Left renal cortex interstitium (tissue), 4 donors: ENCODE measurements at places on chromosomes 3 and 15.
A peak's percentile ranks its signal among the peaks of the same experiment; 100 is the strongest.

- no peak for DNase-seq
Measured at GRCh38 chr3:193800138-193801043, 207.4 kb downstream of the OPA1 start.

GRCh38 chr3:34363881-34364280, 565.5 kb downstream of the PDCD6IP start:
- no peak for DNase-seq

DNA sequence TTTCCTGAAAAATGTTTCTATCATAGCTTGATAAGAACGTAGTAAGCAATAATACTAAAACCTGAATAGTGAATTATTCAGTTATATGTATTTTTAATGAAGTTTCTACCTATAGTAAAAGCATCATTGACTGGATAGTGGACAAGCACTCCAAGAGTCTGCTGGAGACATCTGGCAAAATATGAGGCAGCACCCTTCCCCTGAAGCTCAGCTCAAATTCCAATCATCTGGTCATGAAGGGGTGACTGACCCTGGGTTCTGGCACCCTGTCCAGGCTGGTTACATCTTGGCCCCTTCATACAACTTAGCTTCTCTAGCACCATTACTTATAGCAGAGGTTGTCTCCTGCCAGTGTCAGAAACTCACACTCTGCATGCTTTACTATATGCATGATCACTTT, 455.4 kb downstream of the RAP2B start:
- DNase-seq: no peak

DNA sequence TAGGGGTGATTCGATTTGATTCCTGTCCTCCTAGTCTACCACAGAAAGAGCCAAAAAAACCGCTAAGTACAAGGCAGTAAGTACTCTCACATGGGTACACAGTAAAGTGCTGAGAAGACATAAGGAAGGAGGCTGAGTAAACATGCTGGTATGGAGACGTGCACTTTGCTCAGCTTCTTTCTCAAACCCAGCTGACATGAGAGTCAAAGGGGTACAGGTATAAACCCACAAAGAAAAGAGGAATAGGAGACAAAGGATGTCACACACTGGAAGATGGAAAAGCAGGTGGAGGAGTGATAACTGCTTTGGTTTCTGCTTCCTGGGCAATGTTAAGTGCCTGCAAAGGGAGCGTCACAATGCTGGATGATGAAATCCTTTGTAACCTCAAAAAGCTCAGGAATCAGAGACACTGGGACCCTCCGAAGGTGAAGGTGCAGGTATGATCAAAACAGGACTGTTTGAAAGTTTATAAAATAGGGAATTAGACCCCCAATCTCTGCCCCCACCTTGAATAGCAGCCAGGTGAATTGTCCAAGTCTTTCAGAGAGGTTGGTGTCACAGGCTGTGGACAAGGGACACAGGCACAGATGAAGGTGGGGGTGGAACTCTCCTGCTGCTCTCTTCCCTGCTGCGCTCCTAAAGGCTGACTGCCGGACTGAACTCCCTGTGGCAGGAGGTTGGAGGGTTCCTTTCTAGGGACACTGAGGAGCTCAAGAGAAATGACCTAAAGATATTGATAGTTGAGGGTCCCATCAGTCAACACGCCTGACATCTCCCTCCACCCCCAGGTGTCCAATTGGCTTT, 101.8 kb downstream of the RAB11A start:
- DNase-seq: no peak

GRCh38 chr15:68781217-68781616, 39.5 kb downstream of the ANP32A start:
- no peak for DNase-seq

GRCh38 chr15:60585743-60586708, 107.1 kb upstream of the ICE2 start:
- no peak for DNase-seq

DNA sequence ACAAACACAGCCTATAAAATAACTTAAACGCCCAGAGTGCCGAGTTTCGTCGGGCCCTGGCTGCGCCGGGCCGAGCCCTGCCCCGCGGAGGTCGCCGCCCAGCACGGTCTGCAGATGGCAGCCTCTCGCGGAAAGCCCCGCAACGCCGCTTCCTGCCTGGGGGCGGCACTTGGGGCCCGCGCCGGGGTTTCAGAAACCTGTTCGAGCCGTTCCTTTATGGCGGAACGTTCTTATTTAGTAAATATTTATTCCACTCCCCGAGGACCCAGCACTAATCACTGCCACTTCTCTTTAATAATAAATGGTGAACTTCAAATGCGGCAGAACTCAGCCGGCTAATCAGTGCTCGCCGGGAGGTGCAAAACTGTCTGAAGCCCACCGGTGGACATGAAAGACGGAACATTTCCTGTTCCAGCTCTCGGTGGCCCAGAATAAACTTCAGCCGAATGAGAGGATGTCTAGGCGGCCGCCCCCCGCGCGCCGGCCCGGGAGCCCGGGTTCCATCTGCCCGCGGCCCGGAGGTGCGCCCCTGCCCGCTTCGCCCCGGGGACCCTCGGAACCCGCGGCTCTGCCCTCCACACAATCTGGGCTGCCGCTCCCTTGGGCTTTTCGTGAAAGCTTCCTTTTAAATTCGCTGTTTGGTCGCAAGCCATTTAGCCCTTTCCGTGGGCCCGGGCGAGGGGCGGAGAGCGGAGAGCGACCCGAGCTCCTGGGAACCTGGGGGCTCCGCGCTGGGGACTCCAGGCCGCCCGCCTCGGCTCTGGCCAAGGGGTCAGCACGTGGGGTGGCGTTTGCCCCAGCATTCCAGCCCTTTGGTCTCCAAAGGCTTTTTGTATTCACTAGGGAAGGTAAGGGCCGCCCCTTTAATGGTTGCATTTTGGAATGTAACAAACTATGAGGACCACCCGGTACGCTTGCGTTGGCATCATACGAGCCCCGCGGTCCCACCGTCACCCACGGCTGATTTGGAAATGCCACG, 110.8 kb upstream of the ATP11B start:
- DNase-seq: peak; percentile 25

DNA sequence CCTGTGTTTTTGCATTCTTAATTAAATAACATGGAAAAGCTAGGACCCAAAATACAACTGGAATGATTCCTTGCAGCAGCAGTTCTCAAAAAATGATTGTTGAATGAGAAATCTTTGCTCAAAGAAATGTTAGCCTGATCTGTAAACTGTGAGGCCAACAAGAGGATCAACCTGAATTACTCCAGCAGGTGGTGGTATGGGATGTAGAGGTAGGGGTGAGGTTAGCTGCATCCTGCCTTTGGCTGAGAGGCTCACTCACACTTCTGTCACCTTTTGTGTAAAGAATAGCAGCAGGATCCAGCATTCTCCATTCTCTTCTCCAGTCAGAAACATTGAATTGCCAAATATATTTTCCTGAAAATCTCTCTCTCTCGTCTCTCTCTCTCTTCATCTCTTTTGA, 26.5 kb upstream of the FAM98B start:
- DNase-seq: no peak

DNA sequence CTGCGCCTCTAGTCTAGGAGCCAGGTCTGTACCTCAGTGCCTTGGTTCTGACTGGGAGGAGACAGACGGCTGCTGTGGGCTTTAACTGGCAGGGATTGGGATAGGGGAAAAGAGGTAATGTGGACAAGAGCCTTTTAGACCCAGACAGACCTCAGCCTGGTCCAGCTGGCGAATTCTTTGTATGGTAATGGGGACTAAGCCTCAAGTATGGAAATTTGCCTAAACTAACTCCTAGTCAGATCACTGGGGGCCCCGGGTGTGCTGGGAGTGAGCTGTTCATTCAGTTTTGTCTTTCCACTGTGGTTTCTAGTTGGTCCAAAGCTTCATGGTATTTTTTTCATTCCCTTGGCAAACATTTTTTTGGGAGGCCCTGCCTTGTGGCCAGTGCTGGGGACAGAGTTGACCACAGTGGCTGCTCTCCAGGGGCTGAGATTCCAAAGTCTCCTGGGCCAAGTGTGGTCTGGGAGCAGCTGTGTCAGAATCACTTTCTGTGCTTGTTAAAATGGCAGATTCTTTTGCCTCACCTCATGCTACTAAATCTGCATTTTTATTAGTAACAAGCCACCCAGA, 261.4 kb upstream of the C2CD4B start:
- no peak for DNase-seq

- DNase-seq: no peak
Measured at GRCh38 chr15:95459273-95459672, 871.2 kb upstream of the NR2F2 start.

- no peak for DNase-seq
Measured at GRCh38 chr3:30768046-30768445, 126.4 kb downstream of the GADL1 start.

GRCh38 chr3:115958526-115958925, 335.2 kb downstream of the GAP43 start:
- DNase-seq: no peak

- no peak for DNase-seq
Measured at GRCh38 chr15:48887144-48887543, 9.2 kb downstream of the EID1 start.

GRCh38 chr15:71893691-71894090, 83.3 kb downstream of the NR2E3 start:
- no peak for DNase-seq

DNA sequence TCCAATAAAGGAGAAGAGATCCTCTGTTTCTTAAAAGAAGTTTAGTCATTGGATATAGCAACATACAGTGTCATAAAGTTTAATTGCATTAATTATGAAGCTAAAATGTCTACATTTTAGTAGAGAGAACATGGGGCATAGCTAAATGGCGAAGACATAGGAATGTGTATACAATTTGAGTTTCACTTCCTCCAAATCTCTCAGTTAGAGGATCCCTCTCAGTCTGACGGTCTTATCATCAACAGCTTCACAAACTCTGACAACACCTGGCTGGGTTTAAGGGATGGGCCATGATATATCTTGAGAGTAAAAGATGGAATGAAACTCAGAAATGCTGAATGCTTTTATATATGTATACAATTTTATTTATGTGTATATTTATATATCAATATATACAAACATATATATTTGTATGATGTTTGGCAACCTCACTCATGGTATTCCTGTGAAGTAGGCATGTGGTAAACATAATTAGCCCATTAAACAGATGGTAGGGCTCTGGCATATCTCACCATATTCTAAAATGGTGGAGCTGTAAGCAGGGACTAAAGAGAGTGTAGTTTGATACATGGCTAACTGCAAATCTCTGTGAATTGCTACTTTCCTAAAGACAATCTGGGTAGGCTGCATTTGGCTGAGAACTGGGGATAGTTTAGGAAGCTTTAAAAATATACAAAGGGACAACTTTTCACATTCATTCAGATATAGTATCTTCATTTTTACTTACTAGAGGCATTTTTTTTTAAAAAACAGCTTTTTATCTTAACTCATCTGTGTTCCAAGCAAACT, 111.6 kb downstream of the TIGIT start:
- no peak for DNase-seq

GRCh38 chr3:127771746-127772145, 50.6 kb downstream of the MGLL start:
- no peak for DNase-seq

DNA sequence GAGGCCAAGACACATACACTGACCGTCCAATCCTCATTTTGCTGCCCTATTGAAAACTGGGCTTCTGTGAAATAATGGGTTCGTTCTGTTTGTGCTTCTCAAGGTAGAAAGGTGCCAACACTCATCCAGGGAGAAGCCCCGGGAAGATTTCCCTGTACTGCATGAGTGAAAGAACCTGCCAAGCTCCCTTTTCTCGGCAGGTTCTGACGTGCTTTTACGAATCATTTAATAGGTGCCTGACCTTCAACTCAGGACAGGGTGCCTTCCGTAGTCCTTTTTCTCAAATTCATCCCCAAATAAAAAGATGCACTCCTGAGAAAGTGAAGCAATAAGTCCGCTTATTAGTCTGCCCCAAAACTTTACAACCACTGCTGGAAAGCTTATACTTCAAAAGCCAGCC, 64.2 kb downstream of the B3GNT5 start:
- no peak for DNase-seq

DNA sequence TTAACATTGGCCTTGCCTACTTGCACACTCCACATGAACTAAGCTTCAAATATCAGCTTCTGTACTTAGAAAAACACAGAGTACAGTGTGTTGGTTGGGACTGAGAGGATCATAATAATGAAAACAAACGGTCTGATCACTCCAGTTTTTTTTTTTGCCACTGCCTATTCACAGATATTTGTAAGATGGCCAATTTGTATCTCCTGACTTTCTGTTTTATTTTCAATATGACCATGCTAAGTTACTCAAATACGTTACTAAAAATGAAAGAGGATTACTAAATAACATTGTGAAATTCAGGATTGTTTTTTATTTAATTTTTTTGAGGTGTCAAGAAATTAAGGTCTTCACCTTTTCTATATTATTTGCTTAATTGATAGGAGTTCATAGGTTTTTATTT, 595.1 kb downstream of the TUSC7 start:
- no peak for DNase-seq

- DNase-seq: no peak
Measured at GRCh38 chr3:161894657-161895056, 398.0 kb downstream of the OTOL1 start.

GRCh38 chr15:33032053-33032452, 162.5 kb downstream of the FMN1 start:
- DNase-seq: no peak

DNA sequence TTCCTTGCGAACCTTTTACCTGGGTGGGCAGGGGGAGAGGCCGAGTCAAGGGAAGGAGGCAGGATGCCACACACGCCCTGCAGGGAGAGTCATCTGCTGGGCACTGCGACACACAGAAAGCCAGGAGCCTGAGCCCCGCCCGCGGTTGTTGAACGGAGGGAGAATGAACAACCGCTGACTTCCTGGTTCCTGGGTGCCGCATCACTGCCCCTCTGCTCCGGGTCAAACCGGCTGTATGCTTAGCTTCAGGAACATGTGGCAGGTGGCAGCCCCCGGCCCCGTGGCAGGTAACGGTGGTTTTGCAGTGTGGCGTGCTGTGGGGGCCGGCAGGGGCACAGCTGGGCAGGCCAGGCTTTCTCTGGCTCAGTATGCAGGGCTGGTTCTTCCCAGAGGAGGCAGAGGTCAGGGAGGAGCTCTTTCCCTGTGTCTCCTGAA, 33.4 kb downstream of the APBA2 start:
- no peak for DNase-seq

DNA sequence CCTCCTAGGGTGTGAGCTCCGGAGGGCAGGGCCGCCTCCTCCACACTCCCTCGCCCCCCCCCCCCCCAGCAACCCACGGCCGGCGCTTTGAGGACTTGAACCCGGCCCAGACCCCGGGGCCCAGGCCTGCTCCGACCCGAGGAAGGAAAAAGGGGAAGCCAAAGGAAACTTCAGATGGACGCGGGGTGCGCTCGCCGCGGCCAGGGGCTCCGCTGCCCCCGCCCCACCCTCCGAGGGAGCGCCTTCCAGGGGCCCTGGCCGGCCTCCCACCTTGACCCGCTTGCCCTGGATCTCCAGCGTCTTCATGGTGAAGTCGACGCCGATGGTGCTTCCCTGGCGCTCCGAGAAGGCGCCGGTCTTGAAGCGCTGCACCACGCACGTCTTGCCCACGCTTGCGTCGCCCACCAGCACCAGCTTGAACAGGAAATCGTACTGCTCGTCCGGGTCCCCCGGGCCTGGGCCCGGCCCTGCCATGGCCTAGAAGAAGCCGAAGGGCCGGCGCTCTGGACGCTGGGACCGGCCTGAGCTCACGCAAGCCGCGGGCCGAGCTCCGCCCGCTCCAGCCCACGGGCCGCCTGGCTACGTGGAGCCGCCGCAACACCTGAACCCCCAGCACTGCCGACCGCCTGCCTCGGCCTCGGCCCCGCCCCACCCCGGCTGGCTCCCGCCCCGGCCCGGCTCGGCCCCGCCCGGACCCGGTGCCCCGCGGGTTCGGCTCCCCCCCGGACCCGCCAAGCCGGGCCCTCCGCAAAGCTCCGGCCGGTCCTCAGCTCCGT, 400 bp downstream of the RAB43 start:
- DNase-seq: no peak

GRCh38 chr3:22980346-22980745, 222.8 kb upstream of the UBE2E2 start:
- no peak for DNase-seq
